ENCODE measurements at places on chromosomes 2 and 18.

- H3K27ac ChIP-seq = no peak overlapping the region
- H3K27me3 ChIP-seq = no peaks in the 10 kb centered on the region
- no peaks in the 10 kb centered on the region for H3K36me3 ChIP-seq
- no peak overlapping the region for H3K4me3 ChIP-seq
Measured at GRCh38 chr2:173793709-173794565, 171.2 kb downstream of the SP3 start.

GRCh38 chr2:43759195-43759594, 14.6 kb upstream of the DYNC2LI1 start:
- peaks cover 24% of the 10 kb centered on the region for H3K4me1 ChIP-seq
- no peak overlapping the region for H3K4me3 ChIP-seq
- peak overlapping the region; percentile 58 for H3K27ac ChIP-seq

- no peaks in the 10 kb centered on the region for H3K27me3 ChIP-seq
- peak overlapping the region; percentile 86 for H3K4me3 ChIP-seq
- no peak for DNase-seq
- peaks cover 34% of the 10 kb centered on the region for H3K4me1 ChIP-seq
- H3K36me3 ChIP-seq = no peaks in the 10 kb centered on the region
Measured at GRCh38 chr2:64750817-64751285, 97.1 kb upstream of the SERTAD2 start.

- H3K36me3 ChIP-seq = no peaks in the 10 kb centered on the region
- no peak overlapping the region for H3K27ac ChIP-seq
- no peak for DNase-seq
- no peak overlapping the region for H3K4me3 ChIP-seq
Measured at GRCh38 chr18:2197946-2198345, 373.4 kb downstream of the METTL4 start.

DNA sequence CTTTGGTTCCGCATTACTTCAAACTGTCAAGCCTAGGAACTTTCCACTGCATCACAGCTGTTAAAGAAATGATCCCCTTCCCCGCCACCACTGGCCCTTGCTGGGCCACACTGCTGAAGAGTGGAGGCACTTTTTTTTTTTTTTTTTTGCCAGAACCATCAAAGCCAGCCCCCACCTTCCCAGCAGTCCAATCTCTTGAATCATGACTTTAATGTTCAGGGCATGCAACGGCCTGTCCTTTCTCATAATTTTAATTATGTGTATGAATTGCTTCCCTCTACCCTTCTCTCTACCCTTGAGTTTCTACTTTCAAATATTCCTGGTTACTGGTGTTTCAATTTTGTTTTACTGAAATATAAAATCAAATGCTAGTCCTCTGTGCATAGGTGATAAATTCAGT, 102.1 kb upstream of the LMAN1 start:
- H3K4me1 ChIP-seq = peaks cover 4% of the 10 kb centered on the region
- no peak for DNase-seq
- H3K36me3 ChIP-seq = no peaks in the 10 kb centered on the region
- no peak overlapping the region for H3K27ac ChIP-seq

DNA sequence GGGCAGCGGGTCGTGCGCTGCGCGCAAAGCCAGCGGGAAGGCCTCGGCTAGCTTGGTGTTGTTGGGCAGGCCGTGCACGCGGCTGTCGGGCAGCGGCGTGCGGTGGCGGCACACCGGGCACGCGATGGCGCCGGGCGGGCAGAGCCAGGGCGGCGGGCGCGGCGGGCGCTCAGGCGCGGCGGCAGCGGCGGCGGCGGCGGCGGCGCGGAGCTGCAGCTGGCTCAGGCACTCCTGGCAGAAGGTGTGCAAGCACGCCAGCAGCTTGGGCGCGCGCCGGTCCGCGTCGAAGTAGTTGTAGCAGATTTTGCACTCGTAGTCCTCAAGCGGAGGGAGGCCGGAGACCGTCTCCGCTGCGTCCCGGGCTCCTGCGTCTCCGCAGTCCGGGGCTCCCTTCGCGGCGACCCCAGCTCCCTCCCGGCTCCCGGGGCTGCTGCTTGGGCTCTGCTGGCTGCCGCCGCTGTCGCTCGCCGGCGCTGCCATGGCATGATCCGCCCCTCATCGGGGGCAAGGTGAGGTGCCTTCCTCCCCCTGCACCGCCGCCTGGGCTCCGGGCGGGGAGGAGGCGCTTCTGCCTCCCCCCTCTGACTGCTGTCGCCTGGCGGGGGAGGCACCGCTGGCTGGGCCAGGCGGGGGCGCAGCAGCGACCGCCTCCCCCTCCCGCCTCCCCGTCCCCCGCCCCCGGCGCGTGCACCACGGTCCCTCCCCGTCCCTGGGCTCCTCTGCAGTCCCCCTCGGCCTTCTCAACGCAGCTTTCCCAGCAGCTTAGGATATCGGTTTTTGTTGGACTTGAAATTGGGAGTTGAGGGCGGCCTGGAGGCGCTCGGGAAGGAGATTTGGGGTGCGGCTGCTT, 21.0 kb upstream of the PAX3 start:
- DNase-seq = no peak
- H3K27me3 ChIP-seq = peaks cover 71% of the 10 kb centered on the region
- H3K4me1 ChIP-seq = peaks cover 22% of the 10 kb centered on the region
- no peak overlapping the region for H3K27ac ChIP-seq
- no peaks in the 10 kb centered on the region for H3K36me3 ChIP-seq

- H3K27me3 ChIP-seq = no peaks in the 10 kb centered on the region
- H3K4me1 ChIP-seq = no peaks in the 10 kb centered on the region
- no peak overlapping the region for H3K4me3 ChIP-seq
- H3K36me3 ChIP-seq = no peaks in the 10 kb centered on the region
Measured at GRCh38 chr18:51323961-51324360, 126.5 kb upstream of the MEX3C start.

- peaks cover 16% of the 10 kb centered on the region for H3K4me1 ChIP-seq
- no peak overlapping the region for H3K4me3 ChIP-seq
- DNase-seq = no peak
- H3K27me3 ChIP-seq = no peaks in the 10 kb centered on the region
- H3K36me3 ChIP-seq = peaks cover 68% of the 10 kb centered on the region
Measured at GRCh38 chr2:131055169-131056065, 37.8 kb downstream of the FAM168B start.

GRCh38 chr2:163077241-163077640, 238.7 kb upstream of the KCNH7 start:
- H3K27ac ChIP-seq = no peak overlapping the region
- H3K27me3 ChIP-seq = no peaks in the 10 kb centered on the region
- no peaks in the 10 kb centered on the region for H3K36me3 ChIP-seq

GRCh38 chr2:200042944-200043343, 87.6 kb downstream of the MAIP1 start:
- no peaks in the 10 kb centered on the region for H3K27me3 ChIP-seq
- H3K4me1 ChIP-seq = peaks cover 4% of the 10 kb centered on the region
- no peaks in the 10 kb centered on the region for H3K36me3 ChIP-seq
- no peak overlapping the region for H3K27ac ChIP-seq
- DNase-seq = no peak

DNA sequence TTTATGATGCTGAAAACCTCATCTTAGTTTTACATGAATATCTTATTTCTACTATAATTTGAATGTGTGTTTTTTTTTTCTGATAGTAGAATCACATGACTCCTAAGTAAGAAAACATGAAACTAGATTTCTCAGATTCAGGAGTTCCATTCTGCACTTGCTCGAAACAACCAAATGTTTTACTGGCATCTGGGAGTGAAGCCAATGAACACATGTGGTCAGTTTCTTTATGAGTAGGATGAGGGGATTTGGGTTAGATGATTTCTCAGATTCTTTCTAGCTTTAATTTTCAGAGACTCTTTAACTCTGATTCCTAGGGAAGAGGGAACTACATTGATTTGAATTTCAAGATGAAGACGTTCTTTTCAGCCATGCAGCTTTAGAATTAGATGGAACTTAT, 225.0 kb upstream of the NT5C1B start:
- no peaks in the 10 kb centered on the region for H3K4me1 ChIP-seq
- no peak overlapping the region for H3K4me3 ChIP-seq
- DNase-seq = no peak
- H3K27me3 ChIP-seq = no peaks in the 10 kb centered on the region
- no peaks in the 10 kb centered on the region for H3K36me3 ChIP-seq

GRCh38 chr2:53609551-53609950, 158.1 kb upstream of the CHAC2 start:
- H3K4me1 ChIP-seq = no peaks in the 10 kb centered on the region
- H3K4me3 ChIP-seq = no peak overlapping the region
- no peak for DNase-seq
- H3K36me3 ChIP-seq = no peaks in the 10 kb centered on the region
- no peaks in the 10 kb centered on the region for H3K27me3 ChIP-seq
- H3K27ac ChIP-seq = no peak overlapping the region

GRCh38 chr2:38178556-38179419, 102.8 kb upstream of the CYP1B1 start:
- peaks cover 27% of the 10 kb centered on the region for H3K4me1 ChIP-seq
- H3K27me3 ChIP-seq = no peaks in the 10 kb centered on the region
- no peaks in the 10 kb centered on the region for H3K36me3 ChIP-seq
- DNase-seq = no peak
- H3K4me3 ChIP-seq = no peak overlapping the region
- peak overlapping the region; percentile 69 for H3K27ac ChIP-seq

- H3K4me3 ChIP-seq = peak overlapping the region; percentile 87
- no peaks in the 10 kb centered on the region for H3K27me3 ChIP-seq
- H3K27ac ChIP-seq = peak overlapping the region; percentile 77
- peak; percentile 47 for DNase-seq
Measured at GRCh38 chr2:127107622-127107999, 657 bp upstream of the BIN1 start.

DNA sequence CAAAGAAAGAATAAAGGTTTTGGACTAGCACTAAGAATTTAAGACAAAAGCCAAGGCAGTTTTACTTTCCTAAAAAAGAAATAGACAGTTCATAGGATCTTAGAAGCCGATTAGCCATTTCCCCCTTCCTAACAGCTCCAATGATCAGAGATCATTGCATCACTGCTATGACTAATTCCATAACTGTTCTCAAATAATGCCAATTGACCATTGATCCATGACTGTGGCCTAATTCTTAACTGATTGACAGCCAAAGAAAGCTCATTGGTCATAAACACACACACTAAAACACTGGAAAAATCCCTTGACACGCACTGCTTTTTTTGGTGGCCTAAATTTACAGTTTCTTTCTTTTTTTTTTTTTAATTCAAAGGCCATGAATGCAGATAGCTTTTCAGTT, 345.0 kb upstream of the ACVR2A start:
- DNase-seq = no peak
- no peak overlapping the region for H3K4me3 ChIP-seq
- no peaks in the 10 kb centered on the region for H3K27me3 ChIP-seq
- H3K4me1 ChIP-seq = no peaks in the 10 kb centered on the region

GRCh38 chr2:943821-944220, 6.8 kb upstream of the SNTG2 start:
- H3K27me3 ChIP-seq = peaks cover 12% of the 10 kb centered on the region
- no peak overlapping the region for H3K27ac ChIP-seq
- no peaks in the 10 kb centered on the region for H3K36me3 ChIP-seq
- H3K4me1 ChIP-seq = no peaks in the 10 kb centered on the region
- DNase-seq = no peak

DNA sequence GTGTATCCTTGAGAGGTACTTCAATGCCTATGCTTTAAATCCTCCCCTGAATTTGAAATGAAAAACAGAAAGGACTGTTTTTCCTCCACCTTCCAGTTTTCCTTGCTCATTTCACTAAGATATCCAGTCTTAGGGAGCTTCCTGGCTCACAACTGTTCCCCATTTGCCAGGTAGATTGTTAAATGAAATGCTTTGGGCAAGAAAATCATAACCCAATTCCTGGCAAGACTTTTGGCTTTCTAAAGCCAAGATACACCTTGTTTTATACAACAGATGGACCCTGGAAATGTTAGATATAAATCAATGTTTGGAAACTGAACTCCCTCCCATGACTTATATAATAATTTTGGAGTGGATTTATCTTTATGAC, 3.6 kb upstream of the CHMP3 start:
- no peaks in the 10 kb centered on the region for H3K27me3 ChIP-seq
- H3K4me3 ChIP-seq = no peak overlapping the region
- H3K36me3 ChIP-seq = no peaks in the 10 kb centered on the region

GRCh38 chr2:202717598-202718310, 83.0 kb downstream of the FAM117B start:
- no peaks in the 10 kb centered on the region for H3K27me3 ChIP-seq
- H3K4me3 ChIP-seq = no peak overlapping the region
- no peak for DNase-seq
- no peaks in the 10 kb centered on the region for H3K36me3 ChIP-seq

DNA sequence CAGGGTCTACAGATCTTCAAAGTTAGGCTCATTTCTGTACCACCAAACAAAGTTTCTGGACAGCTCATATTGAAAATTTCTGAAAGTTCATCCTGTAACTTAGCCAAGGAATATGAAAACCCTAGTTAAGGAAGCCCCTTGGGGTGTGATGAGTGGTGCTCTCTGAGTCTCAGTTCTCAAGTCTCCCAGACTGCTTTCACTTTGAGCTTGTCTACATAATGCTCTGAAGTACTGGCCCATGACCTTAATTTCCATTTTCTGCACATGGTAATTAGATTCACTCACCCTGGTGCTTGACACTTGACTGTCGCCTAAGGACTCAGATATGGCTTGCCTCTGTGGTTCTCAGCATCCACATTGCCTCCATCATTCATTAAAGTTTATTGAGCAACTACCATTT, 51.7 kb upstream of the SATB2 start:
- no peaks in the 10 kb centered on the region for H3K36me3 ChIP-seq
- H3K4me3 ChIP-seq = no peak overlapping the region
- H3K4me1 ChIP-seq = no peaks in the 10 kb centered on the region
- H3K27ac ChIP-seq = no peak overlapping the region

GRCh38 chr18:49581371-49581770, 19.5 kb downstream of the LIPG start:
- no peak overlapping the region for H3K27ac ChIP-seq
- DNase-seq = no peak
- H3K36me3 ChIP-seq = no peaks in the 10 kb centered on the region
- no peak overlapping the region for H3K4me3 ChIP-seq

DNA sequence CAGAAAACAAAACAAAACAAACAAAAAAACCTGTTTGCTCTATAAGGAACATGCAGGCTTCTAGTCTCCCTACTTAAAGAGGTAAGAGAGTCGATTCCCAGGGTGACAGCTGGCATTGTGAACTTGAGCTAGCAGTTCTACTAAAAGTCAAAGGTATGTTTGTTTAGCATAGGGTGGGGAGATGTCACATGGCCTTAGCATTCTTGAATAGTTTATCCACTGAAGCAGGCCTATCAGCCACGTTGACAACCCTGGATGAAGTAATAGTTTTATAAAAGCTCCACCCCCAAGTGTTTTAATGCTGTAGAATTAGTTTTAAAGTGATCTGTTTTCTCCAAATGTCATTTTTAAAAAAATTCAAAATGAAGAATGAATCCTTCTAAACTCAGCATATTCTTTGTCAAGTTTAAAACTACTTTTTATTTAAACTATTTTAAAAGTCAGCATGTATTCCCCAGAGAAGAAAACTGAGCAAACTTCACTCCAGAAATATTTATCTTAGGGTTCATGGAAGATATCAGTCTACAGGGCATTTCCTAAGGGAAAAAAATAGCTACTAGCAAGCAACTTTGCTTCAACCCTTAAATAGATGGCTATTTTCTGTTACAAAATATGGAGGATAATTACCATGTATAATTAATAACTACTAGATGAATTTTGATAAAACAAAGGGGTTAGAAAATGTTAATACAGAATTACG, 1.7 kb downstream of the MYOM1 start:
- no peaks in the 10 kb centered on the region for H3K36me3 ChIP-seq
- no peaks in the 10 kb centered on the region for H3K27me3 ChIP-seq
- H3K4me3 ChIP-seq = no peak overlapping the region
- no peak overlapping the region for H3K27ac ChIP-seq
